Activated T-cell treated with anti-CD3 and anti-CD28 coated beads, Interleukin-2, amount 50 U/mL, for 1 hour (primary cell): ENCODE measurements at places on chromosomes 1 and 21.

- no peak for DNase-seq
These were observed 9.2 kb downstream of the ADPRS start for GRCh38 chr1:36097693-36098585.

GRCh38 chr1:180672505-180672904 lies 40.7 kb downstream of the XPR1 start:
- DNase-seq: no peak

DNA sequence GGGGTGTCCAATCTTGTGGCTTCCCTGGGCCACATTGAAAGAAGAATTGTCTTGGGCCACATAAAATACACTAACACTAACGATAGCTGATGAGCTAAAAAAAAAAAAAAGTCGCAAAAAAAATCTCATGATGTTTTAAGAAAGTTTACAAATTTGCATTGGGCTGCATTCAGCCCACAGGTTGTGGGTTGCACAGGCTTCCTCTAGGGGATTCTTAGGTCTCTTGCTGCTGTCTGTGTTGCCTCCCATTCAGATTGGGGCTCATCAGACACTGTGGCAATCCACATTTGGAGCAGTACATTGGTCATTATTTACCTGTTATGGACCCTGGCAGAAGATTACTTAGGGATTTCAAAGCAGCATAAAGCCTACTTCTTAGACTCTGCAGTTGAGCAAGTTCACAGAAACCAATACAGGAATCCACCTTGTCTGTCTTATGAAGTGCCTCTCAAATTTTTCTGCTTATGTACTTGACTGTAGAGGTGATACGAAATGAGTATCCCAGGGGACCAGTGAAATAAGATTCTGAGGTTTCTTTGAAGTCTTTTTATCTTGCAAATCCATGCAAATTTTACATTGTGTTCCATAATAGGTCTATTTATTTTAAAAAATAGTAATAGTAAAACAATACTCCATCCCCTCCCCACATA lies 205.5 kb downstream of the RPS6KC1 start:
- DNase-seq: no peak

DNA sequence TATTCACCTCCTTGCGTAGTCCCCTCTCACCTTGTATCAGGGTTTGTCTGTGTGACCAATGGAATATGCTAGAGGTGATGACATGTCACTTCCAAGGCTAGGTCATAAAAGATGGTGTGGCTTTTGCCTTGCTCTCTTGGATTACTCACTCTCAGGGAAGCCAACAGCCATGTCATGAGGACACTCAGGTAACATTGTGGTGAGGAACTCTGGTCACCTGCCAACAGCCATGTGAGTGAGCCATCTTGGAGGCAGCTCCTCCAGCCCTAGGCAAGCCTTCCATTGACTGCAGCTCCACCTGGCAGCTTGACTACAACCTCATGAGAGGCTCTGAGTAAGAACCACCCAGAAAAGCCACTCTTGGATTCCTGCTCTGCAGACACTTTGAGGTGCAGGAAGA lies 11.0 kb upstream of the HEYL start:
- no peak for DNase-seq

DNA sequence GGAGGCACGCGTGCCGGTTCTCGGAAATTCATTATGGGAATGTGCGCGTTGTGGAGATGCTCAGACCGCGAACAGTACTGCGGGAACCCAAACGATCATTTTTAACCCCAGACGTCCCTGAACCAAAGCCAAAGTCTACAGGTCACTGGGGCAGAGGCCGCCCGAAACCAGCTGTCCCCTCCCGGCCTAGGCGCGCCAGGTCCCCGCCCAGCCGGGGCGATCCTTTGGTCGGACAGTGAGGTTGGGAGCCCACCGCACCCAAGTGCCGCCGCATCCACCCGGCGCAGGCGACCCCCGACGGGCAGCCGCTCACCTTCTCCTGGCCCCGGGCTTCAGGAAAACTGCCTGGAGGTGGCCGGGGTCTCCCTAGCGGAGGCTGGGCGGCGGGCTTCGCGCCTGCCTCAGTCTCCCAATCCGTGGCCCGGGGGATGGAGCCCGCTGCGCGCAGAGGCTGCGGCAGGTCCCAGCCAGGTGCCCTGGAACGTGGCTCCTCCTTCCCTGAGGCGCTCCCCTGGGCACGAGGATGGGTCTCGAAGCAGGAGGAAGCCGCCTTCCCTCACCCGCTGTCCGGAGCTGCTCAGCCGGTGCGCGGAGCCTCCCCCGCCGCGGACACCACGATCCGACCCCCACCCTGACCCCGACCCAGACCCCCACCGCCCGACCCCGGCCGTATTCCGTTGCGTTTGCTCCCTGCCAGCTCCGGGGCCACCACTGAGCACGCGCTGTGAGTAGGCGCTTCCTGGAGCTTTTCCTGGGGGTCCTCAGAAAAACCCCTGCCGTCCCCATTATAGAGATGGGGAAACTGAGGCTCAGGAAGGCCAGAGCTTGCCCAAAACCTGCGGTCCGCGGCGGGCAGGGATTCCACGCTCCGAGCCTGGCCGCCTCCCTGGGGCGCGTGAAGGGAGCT lies 8.1 kb upstream of the SLX9 start:
- peak; percentile 40 for DNase-seq

GRCh38 chr1:36389999-36390398 lies 4.3 kb upstream of the STK40 start:
- DNase-seq: no peak

DNA sequence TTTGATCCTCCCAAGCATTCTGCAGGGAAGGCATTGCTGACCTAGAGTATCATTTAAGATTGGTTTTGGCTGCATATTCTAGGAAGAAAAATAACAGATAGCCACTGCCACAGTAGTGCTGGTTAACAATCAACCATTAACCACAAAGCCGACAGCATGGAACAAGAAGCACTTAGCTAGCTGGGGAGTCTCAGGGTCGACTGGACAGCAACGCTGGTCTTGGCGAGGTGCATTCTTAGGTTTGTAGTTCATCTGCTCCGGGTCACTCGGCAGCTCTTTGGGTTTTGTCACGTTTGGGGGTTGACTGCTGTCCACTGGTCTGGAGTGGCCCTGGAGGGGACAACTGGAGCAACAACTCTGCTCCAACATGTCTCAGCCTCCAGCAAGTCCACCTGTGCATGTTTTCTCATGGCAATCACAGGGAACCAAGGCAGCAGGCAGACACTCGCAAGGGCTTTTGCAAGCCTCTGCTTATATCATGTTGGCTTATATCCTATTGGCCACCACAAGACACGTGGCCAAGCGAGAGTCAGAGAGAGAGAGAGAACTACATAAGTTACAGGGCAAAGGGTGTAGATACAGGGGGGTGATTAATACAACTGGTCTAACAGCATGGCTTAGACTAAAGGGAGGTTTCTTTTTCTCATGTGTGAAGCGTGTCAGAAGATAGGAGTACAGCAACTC lies 99.5 kb downstream of the LACTBL1 start:
- no peak for DNase-seq

GRCh38 chr1:17735793-17736192 lies 19.3 kb upstream of the ACTL8 start:
- DNase-seq: no peak

DNA sequence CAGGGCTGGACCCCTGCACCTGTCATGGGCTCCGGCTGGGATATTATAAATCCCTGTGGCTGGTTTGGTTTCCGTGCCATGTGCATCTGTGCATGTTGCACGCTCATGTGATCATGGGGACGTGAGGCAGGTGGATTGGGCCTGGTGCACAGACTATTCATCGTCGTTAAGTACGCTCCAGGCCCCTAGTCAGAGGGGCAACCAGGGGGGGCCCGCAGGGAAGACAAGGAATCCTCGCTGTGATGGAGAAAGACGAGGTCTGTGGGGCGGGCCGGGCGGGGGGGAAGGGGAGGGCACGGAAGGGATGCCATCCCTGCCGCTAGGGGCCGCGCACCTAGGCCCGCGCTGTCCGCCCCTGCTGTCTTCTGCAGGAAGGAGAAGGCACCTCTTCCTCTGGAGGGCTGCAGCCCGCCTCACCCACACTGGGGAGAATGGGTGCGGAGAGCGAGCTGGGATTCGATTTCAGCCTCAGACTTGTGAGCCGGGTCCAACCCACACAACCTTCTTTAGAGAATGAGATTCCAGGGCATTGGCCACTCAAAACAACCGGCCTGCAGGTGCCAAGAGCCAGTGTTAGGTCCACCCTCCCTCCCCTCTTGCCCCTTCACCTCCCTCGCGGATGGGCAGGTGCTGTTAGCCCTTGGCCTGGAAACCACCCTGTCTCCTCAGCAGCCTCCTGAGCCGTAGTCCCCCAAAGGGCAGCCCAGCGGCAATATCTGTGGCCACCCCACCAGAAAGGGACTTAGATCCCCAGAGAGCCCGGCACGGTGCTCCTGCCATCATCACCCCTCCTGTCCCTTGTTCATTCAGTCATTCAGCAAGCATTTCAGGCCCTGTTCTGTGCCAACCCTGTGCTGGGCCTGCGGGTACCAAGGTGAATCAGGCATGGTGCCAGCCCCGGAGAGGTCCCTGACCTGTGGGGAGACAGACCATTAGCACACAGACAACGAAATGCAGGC lies 950 bp upstream of the LRP8 start:
- DNase-seq: no peak

- no peak for DNase-seq
These were observed 2.9 kb upstream of the RABGAP1L start for GRCh38 chr1:174156437-174156836.

DNA sequence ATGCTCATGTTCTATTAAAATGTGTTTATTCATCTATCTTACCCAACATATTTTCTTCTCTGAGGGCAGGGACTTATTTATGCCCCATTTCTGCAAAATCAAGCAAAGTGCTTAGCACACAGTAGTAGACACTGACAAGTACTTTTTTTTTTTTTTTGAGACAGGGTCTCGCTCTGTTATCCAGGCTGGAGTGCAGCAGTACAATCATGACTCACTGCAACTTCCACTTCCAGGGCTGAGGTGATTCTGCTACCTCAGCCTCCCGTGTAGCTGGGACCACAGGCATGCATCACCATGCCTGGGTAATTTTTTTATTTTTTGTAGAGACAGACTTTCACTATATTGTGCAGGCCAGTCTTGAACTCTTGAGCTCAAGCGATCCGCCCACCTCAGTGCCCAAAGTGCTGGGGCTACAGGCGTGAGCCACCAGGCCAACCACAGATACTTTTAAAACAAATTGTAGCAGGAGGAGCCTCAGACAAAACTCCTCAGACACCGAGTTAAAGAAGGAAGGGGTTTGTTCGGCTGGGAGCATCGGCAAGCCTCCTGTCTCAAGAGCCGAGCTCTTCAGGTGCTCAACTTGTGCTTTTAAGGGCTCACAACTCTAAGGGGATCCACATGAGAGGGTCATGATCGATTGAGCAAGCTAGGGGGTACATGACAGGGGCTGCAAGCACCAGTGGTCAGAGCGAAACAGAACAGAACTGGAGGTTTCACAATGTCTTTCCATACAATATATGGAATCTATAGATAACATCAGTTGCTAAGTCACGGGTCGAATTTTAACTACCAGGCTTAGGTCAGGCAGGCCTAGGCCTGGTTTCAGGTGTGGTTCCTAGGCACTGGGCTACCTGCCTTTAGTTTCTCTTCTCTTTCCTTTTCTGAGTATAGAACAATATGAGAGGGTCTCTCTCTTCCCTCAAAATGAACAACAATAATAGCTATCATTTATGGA lies 5.7 kb upstream of the TMEM167B start:
- no peak for DNase-seq

DNA sequence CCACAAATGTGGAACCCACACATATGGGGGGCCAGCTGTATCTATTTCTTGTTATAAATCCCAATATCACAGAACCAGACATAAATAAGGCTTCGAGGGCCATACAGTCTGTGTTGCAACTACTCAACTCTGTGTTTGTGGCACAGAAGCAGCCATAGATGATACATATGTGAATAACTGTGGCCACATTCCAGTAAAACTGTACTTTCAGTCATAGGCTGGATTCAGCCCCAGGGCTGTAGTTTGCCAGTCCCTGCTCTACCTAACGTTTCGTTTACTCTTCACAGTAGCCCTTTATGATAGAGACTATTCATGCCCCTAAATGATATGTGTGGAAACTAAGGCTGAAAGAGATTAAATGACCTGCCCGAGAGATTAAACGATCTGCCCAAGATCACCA lies 48.7 kb downstream of the FHAD1 start:
- DNase-seq: no peak

DNA sequence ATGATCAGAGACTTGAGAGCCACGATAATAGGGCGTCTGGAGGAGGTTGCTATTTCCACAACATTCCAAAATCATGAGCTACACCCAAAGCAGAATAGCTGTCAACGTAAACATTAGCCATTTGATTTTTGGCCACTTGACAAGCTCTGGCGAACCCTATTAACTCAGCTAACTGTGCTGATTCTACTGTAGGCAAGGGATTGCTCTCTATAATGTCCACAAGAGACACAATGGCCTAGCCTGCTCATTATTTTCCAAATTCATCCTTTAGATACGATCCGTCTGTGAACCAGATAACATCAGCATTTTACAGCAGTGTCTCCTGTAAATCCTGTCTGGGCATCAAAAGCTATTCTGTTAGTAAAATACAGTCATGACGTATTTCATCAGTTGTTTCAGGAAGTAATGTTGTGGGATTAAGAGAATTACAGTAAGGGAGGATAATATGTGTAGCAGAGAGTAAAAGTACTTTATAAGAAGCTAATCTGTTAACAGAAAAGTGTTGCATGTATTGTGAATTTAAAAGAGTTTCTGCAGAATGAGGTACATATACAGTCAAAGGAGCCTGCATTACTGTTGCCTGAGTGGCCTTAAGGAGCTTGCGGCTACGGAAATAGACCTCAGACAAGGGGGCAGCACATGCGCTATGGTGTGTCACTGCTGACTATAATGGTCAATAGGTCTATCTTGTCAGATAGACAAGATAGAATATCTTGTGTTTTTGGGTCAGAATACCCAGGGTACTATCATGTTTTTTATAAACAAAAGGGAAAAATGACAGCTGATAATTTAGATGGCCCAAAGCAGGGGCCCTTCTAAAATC lies 44.9 kb upstream of the TINAGL1 start:
- DNase-seq: no peak

GRCh38 chr21:42051788-42052187 lies 19.3 kb upstream of the UMODL1 start:
- no peak for DNase-seq

GRCh38 chr1:39354572-39354971 lies 136.9 kb upstream of the BMP8A start:
- no peak for DNase-seq

GRCh38 chr1:81455481-81455880 lies 345.3 kb upstream of the ADGRL2 start:
- no peak for DNase-seq

- no peak for DNase-seq
These were observed 284.4 kb downstream of the PCP4 start for GRCh38 chr21:40151611-40152010.
